ENCODE measurements at places on chromosomes 6 and 20.
A peak's percentile ranks its signal among the peaks of the same experiment; 100 is the strongest.

- DNase-seq: no peak
Measured at GRCh38 chr20:41344477-41344876, 3.9 kb downstream of the LPIN3 start.

GRCh38 chr6:111076024-111076695 is 11.1 kb upstream of the SLC16A10 start:
- DNase-seq: no peak

- no peak for DNase-seq
Measured at GRCh38 chr6:87968435-87969278, 79.0 kb upstream of the SPACA1 start.

DNA sequence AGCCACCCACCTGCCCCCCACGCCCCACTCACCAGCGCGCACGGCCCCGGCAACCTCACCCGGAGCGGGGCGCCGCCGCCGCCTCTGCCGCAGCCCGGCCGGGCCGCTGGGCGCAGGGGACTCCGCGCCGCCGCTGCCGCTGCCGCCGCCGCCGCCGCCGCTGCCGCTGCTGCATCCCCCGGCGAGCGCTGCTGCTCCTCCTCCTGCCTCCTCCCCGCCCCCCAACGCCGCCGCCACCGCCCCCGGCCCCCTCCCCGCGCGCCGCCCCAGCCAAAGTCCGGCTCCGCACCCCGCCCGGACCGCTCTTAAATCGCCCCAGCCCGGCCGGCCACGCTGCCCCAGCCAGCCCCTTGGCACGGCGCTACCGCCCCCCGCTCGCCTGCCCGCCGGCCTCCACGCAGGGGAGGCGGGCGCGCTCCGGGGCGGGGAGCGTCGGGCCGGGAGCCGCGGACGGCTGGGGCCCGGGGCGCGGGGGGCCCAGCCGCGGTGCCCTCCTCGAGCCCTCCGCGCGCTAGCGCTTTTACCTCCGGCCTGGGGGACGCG is at the start of gene SULF2:
TSS of gene SULF2 (minus strand) at position 171 of the 543 bp plus-strand sequence. CDS start 28,118 bp downstream, outside the sequence.
- DNase-seq: no peak

DNA sequence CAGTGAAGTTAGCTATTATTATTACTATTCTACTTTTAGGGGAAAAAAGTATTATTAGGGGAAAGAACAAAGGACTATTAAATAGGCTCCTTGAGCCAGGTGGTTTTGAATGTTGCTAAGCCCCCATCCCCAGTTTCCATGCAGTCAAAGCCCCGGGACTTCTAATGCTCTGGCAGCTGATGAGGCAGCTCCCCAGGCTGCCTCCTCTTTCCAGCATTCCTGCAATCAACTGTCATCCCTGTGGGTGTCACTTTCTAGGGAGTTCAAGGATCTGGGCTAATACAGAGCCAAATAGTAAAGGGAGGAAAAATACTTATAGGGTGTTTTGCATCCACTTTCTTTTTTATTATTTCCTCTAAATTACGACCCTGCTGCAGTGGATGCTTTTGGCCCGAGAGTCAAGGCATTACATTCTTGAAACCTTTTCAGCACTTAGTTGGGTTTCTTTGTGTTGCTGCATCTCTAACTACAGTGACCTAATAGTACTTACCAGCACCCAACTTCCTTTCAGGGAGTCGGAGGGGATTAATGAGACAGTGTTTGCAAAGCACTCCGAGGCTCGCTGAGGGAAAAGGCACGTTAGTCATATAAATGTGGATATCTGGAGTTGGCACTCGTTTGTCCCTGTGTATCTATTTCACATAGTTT is 303.9 kb upstream of the MAP3K7 start:
- no peak for DNase-seq

DNA sequence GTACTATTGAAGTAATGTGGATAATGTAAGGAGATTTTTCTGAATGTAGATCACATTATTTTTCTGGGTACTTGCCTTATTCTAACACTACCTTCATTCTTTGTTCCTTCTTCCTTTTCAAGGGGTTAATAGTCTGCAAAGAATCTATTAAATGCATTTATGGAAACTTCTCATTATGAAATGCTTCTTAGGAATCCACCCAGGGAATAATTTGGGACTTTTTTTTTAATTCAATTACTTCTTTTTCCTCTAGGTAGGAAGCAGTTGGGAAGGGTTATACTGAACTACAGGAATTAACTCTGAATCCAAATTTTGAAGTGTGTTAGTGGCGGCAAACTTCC is 173.1 kb downstream of the FOXA2 start:
- no peak for DNase-seq

GRCh38 chr6:85135376-85136094 is 314.3 kb upstream of the NT5E start:
- no peak for DNase-seq

- no peak for DNase-seq
Measured at GRCh38 chr20:24977797-24978196, 14.8 kb downstream of the APMAP start.

DNA sequence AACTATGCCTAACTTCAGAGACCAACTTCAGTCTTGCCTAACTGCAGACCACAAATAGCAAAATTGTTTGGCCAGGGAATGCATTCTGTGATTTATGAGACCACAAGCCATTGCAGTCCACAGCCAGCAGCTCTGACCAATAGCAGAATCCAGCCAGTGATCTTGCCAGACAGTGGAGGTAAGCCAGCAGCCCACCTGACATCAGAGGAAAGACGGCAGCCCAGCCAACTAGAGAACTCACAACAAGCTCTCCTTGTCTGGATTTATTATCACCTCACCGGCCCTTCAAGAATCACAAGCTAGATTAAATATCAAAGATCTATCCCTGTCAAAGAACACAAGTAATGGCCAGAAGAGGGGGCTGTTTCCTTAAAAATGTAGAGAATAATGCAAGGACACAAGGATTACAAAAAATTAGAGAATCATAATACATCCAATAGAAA is 66.5 kb upstream of the SLC35F1 start:
- peak; percentile 22 for DNase-seq

- no peak for DNase-seq
Measured at GRCh38 chr6:125949069-125949468, 7.5 kb upstream of the HINT3 start.

DNA sequence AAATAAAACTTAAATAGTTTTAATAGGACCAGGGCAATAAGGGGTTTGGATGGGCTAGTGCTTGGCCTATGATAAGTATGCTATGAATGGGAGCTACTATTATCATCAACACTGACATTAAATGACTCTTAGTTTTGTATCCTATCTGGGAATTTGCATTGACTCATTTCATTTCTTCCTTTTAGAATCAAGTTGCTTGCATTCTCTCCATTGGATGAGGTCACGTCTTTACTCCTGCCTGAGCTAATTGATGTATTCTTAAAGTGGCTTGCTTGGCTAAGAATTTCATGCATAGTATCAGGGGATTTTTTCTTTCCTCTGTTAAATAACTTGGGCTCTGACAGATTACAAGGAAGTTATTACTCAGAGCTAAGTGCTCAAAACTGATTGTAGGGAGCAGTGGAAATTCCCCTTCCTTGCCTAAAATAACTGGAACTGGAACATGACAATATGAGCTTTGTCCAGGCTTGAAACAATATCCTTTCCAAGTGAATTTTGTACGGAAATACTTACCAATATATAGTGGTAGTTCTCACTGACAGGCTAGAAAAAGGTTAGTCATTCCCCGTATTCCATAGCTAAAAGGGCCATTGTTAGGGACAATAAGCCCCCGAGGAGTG is 169.9 kb downstream of the BCAS1 start:
- no peak for DNase-seq

- no peak for DNase-seq
Measured at GRCh38 chr6:142429195-142429594, 127.4 kb downstream of the ADGRG6 start.

GRCh38 chr6:137853569-137854213 is 13.4 kb upstream of the TNFAIP3 start:
- no peak for DNase-seq

DNA sequence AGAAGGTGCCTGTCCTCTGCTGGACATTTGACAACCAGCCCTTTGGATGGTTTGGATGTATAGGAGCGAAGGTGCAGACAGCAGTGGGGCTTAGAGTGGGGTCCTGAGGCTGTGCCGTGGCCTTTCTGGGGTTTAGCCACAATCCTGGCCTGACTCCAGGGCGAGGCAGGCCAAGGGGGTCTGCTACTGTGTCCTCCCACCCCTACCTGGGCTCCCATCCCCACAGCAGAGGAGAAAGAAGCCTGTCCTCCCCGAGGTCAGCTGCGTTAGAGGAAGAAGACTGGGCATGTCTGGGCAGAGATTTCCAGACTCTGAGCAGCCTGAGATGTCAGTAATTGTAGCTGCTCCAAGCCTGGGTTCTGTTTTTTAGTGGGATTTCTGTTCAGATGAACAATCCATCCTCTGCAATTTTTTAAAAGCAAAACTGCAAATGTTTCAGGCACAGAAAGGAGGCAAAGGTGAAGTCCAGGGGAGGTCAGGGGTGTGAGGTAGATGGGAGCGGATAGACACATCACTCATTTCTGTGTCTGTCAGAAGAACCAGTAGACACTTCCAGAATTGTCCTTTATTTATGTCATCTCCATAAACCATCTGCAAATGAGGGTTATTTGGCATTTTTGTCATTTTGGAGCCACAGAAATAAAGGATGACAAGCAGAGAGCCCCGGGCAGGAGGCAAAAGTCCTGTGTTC is 1.3 kb upstream of the CDKN1A start:
- no peak for DNase-seq

All from renal pelvis (tissue), 12 donors.